ENCODE measurements at places on chromosomes 3 and 15.

DNA sequence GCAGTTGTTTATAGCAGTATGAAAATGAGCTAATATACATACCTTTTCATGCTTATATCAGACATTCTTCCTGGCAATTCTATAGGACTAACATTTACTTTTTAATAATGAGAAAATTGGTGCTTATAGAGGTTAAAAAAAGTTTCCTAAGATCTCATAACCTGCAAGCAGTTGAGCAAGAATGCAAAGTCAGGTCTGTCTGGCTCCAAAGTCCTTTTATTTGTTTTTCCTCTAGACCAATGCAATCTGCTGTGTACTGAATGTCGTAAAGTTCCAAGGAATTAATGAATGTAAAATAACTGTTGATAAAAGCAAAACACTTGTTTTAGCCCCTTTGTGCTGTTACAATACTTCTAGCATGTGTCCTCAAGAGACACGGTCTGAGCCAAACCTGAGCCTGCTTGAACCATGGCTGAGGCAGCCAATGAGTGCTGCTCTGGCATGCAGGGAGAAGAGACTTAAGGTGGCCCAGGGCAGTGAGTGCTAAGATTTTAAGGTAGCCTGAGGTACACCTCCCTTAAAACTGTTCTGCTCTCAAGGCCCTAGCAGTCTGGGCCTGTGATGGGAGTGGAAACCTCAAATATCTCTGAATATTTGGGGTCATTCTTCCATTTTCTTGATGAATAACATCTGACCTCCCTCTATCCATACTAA, 555.1 kb upstream of the NAALADL2 start:
- DNase-seq = no peak

- no peak for DNase-seq
These were observed 251.5 kb downstream of the PLCL2 start for GRCh38 chr3:17136136-17136721.

- peak; percentile 75 for DNase-seq
These were observed 5.0 kb upstream of the CCR9 start for GRCh38 chr3:45881078-45882022.

GRCh38 chr15:25884370-25884769, 21.2 kb upstream of the ATP10A start:
- peak; percentile 34 for DNase-seq

DNA sequence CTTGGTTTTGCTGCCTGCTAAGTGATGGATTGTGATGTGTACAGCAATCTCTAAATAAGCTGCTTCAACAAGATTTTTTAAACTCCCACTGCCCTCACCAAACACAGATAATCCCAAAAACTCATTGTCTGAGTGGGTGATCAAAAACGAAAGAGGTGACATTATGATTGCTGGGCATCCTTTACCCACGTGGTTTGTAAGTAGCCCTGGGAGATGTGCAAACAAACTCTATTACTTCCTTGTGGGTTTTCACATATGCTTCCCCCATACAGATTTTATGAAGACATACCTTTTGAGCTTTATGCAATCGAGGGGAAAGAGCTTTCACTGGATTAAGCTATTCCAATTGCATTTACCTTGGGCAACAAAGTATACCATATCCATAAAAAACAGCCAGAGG, 1000.4 kb downstream of the FHIT start:
- DNase-seq = no peak

- peak; percentile 79 for DNase-seq
These were observed 24.3 kb upstream of the FLNB start for GRCh38 chr3:57983734-57984518.
